Activated CD4-positive, alpha-beta T cell treated with anti-CD3 and anti-CD28 coated beads, Interleukin-2, amount 50 U/mL, for 4 hours (primary cell): ENCODE measurements at places on chromosomes 3 and 15.

- DNase-seq: no peak
These were observed 40.8 kb upstream of the THBS1 start for GRCh38 chr15:39539973-39540558.

GRCh38 chr15:32767236-32767635 is 49.4 kb downstream of the GREM1 start:
- DNase-seq: no peak

DNA sequence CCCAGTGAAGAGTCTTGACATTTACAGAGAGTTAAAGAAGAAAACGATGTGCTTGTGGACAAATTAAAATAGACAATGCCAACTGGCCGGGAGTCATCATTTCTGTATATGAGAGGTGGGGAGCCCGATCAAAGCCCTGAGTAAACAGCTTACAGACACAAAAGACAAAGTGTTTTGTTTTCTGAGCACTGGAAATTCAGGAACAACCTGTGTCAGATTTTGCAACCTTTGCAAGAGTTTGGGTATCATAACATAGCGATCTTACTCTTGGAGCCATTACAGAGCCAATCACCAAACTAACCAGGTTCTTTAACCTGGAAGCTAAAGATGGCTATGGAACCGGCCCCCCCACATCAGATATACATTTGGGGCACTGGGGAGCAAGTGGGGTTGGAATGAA is 101.9 kb upstream of the LRIG1 start:
- no peak for DNase-seq

GRCh38 chr3:37762698-37763097 is 99.0 kb upstream of the CTDSPL start:
- no peak for DNase-seq

DNA sequence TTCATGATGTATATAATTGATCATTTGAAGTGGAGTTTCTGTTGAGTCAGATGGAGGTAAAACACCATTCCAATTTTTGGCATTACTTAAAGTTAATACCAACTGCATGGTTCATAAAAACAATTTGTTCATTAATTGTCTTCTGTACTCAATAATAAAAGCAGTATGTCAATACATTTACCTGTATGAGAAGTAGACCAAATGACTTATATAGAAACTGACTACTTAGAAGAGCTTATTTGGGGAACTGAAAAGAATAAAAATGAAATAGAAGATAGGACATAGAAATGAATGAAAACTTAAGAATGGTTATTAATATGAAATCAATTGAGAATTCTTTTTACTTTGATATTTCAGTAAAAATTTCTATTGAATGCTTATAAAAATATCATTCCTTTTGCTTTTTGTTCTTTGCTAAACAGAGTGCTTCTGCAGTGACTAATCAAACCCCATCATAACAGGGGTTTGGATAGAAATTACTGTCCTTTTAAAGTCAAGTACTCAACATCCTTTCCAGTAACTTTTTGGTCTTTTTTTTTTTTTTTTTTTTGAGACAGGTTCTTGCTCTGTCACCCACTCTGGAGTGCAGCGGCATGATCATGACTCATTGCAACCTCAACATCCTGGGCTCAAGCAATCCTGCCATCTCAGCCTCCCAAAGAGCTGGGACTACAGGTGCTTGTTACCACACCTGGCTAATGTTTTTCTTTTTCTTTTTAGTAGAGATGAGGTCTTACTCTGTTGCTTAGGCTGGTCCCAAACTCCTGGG is 6.5 kb upstream of the CRYBG3 start:
- peak; percentile 39 for DNase-seq
